Kidney capillary endothelial cell (primary cell): ENCODE measurements at places on chromosomes 2 and 18.

DNA sequence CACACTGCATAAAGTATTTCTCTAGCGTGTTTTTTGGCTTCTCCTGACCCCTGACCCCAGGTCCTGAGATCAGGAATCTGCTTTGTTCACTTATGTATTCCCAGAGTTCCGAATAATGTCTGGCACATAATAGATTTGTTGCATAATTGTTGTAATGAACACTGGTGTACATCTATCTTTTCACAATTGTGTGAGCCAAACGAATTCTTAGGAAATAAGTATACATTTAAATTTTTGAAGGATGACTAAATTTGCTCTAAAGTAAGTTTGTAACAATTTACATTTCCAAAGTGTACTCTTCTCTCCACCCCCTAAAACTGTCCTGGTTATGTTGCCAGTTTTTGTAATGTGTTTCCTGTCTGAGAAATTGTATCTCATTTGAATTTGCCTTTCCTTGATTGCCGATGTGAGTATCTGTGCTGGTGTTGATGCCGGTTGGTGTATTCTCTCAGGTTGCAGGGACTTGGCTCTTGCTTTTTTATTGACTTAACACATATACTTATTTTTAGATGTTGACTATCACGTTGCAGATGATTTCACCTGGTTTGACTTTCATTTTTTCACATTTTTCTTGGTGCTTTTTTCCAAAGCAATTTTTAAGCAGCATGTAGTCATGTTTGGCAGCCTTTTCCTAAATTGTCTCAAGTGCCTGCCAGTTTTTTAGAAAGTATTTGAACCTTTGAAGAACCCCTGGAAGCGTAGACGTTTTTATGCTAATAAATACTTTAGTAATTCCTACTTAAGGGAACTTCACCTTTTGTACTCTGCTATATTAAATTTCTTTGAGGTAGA is 16.1 kb upstream of the FARP2 start:
- DNase-seq: no peak

- DNase-seq: no peak
Observed at GRCh38 chr18:62954366-62954765, 239.0 kb downstream of the PHLPP1 start.

- DNase-seq: no peak
Observed at GRCh38 chr2:25055376-25055920, 13.6 kb downstream of the EFR3B start.

- DNase-seq: no peak
Observed at GRCh38 chr2:105290981-105291660, 38.4 kb downstream of the TGFBRAP1 start.

- DNase-seq: no peak
Observed at GRCh38 chr2:98849113-98849512, 86.9 kb downstream of the CRACDL start.

DNA sequence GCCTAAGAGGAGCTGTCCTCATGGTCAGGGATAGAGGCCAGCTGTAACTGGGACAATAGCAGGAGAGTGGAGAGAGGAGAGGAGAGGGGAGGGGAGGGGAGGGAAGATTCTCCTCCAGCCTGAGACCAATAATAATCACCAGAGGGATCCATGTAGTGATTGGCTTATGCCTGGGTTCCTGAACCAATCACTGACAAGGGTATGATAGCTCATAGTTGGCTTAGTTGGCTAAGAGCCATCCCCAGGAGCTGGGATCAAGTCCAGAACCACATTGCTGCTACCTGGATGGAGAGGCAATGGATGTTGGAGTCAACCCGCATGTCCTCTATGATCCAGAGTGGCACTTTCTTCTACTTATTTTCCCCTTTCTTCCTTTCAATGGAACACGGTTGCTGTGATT is 7.7 kb upstream of the ST8SIA5 start:
- no peak for DNase-seq
